ENCODE measurements at places on chromosomes 11 and 22.

DNA sequence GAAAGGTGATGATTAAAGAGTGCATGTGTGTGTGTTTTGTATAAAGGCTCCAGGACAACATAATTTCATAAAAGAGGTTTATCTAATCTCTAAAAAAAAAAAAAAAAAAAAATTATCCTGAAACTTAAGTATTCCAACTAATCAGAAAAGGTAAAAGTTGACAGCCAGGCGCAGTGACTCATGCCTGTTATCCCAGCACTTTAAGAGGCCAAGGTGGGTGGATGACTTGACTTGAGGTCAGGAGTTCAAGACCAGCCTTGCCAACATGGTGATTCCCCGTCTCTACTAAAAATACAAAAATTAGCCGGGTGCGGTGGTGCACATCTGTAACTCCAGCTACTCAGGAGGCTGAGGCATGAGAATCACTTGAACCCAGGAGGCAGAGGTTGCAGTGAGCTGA lies 632.7 kb upstream of the CHORDC1 start:
- no peak for DNase-seq

DNA sequence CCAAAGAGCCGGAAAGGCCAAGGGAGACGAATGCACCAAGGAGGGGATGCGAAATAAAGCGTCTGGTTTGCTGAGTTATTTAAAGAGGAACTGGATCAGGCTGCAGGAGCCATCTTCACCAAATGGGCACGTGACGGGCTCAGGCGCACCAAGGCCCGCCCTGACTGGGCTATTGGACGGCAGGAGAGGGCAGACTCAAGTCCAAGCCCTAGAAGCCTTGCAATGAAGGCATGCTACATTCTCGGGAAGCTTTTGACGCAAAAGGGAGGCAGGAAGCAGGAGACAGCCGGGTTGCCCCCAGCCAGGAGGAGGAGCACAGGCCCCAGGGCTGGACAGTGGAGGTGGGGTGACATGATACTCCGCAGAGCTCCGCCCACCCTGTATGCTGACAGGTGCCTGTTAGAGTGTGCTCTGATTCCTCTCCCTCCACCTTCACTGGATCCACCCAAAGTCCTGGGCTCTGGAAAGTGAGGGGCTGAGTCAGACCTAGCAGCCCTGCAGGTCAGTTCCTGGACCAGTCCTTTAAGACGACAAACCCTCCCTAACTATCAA lies 41.5 kb upstream of the BID start:
- no peak for DNase-seq

DNA sequence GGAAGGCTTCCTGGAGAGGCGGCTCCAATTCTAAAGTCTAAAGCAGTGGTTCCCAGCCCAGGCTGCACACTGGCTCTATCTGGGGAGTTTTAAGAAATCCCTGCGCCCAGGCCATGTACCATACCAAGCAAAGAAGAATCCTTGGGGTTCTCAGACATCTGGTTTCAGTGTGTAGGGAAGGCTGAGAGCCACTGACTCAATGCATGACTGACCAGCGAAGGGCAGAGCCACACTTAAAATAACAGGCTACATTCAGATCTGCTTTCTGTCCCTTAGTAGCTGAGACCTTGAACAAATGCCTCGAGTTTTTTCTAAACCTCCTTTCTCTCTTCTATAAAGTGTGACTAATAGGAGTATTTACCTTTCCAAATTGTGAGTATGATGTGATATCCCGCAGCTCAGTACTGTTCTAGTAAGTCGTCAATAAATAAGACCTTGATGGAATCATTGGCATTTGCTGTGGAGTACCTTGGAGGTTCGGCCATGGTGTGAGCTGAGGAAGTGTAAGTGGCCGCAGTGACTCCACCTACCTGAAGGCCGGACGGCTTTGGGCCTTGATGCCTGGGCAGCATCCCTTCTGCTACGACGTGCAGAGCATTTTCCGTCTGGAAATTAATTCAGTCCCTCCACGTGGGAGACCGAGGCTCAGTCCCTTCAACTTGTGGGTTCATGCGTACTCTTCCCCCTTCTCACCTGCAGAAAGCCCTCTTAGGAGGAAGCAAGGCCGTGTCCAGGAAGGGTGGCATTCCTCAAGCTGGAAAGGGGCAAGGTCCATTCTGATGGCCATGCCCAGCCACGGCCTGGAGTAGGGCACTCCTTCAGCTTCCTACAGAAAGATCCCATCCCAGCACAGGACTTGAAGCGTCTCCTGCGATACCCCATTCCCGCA lies 25.1 kb downstream of the GLB1L2 start:
- DNase-seq = no peak

- DNase-seq = no peak
These were observed 152.8 kb downstream of the TBC1D22A start for GRCh38 chr22:46914916-46915894.

- no peak for DNase-seq
These were observed 85.2 kb upstream of the IGLL5 start for GRCh38 chr22:22802339-22802970.

- no peak for DNase-seq
These were observed 33.4 kb upstream of the GLYATL1 start for GRCh38 chr11:58905721-58906547.

GRCh38 chr11:64251753-64252002 lies 348 bp downstream of the PLCB3 start:
- no peak for DNase-seq

- no peak for DNase-seq
These were observed 26.3 kb downstream of the RPS6KA4 start for GRCh38 chr11:64384981-64385944.

DNA sequence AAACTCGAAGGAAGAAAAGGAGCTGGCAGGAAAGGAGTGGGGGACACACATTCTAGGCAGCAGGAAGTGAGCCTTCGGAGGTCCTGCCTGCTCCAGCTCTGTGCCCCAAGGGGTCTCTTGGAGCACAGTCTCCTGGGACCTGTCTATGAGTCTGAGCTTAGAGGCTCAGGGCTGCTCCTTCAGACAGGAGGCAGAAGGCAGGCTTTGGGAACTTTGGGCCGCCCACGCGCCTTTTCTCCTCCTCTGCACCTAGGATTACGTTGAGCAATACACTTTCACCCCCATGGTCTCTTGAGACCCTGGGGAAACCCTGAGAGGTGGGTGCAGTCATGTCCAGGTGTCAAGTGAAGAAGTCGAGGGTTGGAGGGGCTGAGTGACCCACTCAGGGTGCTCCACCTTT lies 965 bp downstream of the TCN2 start:
- DNase-seq = no peak

GRCh38 chr11:24046731-24047130 lies 450.1 kb upstream of the LUZP2 start:
- no peak for DNase-seq

GRCh38 chr11:128690665-128691101 lies 3.2 kb upstream of the FLI1 start:
- no peak for DNase-seq

GRCh38 chr11:122304973-122305372 lies 189.0 kb upstream of the BLID start:
- DNase-seq = no peak

DNA sequence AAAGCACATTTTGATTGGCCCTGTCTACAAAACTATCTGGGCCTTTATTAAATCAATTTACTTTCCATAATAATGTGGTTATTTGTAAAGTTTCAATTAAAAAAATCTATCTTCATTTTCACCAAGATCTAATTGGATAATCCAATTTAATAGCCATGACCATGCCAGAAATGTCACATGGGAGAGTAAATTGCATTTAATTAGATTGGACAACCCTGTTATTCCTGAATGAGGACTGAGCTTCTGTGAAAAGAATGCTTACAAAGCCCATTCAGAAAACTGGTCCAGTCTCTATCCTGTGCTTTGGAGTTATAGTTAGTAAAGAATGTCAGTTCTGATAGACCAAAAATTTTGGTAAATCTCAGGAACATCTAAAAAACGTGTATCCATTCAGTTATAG lies 541.9 kb upstream of the ANO5 start:
- no peak for DNase-seq

- DNase-seq = no peak
These were observed 551.6 kb downstream of the METTL15 start for GRCh38 chr11:28659716-28660348.

DNA sequence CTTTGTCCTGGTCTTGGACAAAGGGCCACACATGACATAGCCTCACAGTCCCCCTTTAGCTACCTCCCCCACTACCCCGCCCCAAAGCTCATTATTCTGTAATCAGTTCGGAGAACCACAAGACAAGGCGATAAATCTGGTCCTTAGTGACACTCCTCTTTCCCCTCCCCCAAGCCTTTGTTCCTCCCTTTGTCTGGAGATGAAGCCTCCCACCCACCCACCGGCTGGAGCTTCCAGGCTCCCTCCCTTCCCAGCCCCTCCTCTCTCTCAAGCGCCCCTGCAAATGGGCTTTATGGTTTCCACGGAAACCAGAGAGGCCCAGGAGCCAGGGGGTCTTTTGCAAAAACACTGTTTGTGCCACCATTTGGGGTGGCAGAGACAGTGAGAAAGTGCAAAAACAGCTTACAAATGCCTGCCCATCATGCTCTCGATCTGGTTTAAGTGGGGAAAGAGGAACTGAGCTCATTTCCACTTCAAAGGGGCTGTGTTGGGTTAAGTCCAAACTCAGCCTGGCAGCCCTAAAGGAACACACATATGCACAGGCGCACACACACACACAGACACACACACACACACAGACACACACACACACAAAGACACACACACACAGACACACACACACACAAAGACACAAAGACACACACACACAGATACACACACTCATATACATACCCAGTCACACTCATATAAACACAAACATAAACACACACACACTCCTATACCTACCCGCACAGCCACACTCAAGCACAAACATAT lies 23.5 kb downstream of the APLNR start:
- DNase-seq = no peak

- DNase-seq = no peak
These were observed 28.1 kb downstream of the F2 start for GRCh38 chr11:46747150-46747549.

DNA sequence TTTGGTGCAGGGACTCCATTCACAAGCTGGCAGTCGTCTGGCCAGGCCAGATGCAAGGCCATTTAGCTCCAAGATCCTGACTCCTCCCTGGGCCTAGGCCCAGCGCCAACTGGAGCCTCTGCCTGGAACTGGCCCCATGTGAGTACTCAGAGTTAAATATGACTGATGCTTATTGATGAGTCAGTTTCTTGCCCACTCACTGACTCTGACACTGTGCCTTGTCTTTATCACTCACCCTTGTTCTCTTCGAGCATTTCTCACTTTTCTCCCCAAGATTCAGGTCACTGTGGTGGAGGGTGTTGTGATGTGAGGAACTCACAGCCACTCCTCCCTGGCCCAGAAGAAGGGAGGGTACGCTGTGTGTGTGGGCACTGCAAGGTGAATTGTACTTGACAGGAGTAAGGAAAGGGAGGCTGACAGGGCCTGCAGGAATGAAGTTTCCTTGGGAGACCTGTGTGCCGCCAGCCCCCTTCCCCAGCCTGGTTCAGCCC lies 23.2 kb upstream of the ST3GAL4 start:
- no peak for DNase-seq

- no peak for DNase-seq
These were observed 19.8 kb downstream of the LUZP2 start for GRCh38 chr11:24516638-24517037.

DNA sequence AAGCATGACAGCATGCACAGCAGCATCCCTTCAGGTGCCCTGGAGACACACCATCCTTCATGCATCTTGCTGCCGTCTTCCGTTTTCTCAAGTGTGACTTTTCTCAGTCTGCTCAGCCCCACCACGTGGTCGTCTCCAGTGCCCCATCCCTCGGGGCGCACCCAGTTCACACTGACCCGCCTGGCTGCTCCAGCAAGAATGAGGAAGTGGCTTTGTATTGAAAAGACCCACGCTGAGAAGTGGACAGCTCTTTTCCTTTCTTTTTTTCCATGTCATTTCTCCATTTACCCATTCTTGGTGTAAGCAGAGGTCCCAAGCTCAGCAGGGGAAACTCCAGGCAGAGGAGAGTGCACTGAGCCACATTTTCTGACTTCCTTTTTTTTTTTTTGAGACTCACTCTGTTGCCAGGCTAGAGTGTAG lies 14.5 kb downstream of the SERPINH1 start:
- DNase-seq = no peak

- no peak for DNase-seq
These were observed 30.9 kb upstream of the CSNK1E start for GRCh38 chr22:38347944-38348750.

GRCh38 chr11:35235936-35236666 lies 97.1 kb downstream of the CD44 start:
- DNase-seq = no peak

DNA sequence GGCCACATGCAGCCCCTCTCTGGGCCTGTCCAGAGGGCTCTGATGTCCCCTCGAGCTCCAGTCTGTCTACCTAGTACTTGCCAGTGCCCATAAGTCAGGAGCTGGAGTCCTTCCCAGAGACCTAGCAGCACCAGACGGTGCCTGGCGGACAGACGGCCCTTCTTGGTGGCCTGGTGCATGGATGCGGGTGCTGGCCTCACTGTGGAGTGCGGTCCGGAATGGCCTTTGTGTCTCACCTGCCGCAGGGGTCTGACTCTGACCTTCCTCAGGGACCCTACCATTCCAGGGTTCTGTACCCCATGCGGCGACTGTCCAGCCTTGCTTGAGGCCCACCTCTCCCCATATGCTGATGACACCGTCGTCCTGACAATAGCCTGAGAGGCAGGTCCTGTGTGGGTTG lies 29.4 kb upstream of the SMIM38 start:
- DNase-seq = no peak

GRCh38 chr11:120135838-120136237 lies 2.1 kb downstream of the TRIM29 start:
- DNase-seq = no peak

GRCh38 chr11:58334708-58335107 lies 24.2 kb downstream of the OR5B17 start:
- no peak for DNase-seq

- DNase-seq = no peak
These were observed 12.3 kb downstream of the PSMD13 start for GRCh38 chr11:249062-249461.

DNA sequence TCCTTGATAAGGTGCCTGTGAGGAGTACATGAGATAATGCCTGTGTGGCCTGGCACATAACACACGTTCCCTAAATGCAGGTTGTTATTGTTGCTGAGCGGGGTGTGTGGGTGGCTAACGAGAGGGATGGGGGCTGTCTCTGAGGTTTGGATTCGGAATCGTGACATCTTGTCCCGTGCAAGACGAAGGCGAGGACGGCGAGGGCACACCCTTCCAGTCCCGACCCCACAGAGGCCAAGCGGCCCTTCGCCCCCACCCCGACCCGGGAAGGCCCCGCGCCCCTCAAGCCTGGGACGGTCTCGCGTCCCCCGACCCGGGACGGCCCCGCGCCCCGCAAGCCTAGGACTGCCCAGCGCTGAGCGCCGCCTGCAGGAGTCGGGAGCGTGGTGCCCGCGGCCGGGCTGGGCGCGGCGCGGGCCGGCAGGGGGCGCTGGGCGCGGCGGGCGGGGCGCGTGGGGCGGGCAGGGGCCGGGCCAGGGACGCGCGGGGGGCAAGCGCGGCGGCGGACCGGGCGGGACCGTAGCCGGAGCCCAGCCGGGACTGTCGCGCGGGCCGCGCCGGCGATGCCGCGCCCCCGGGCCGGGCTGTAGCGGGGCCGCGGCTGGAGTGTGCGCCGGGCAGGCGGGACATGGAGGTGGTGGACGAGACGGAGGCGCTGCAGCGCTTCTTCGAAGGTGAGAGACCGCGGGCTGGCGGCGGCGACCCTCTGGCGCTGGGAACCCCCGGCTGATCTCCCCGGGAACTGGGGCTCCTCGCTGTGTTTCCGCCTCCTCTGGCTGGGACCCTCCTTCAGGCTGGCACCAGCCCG lies at the start of gene MYRF:
Gene MYRF, plus strand, starts transcription at position 520 of the 808 bp plus-strand sequence. Its CDS starts 109 bp downstream, at position 629.
- peak; percentile 4 for DNase-seq

- no peak for DNase-seq
These were observed 422.4 kb downstream of the TENM4 start for GRCh38 chr11:79018371-79018849.

- no peak for DNase-seq
These were observed 14.1 kb downstream of the HRAS start for GRCh38 chr11:521177-521688.

GRCh38 chr11:4523666-4524065 lies 21.3 kb upstream of the OR52M1 start:
- DNase-seq = no peak
